ENCODE measurements at places on chromosomes 16 and 17.

GRCh38 chr17:54967621-54968261 lies 713 bp downstream of the COX11 start:
- no peak for DNase-seq

GRCh38 chr16:86480444-86480843 lies 29.9 kb upstream of the FOXF1 start:
- no peak for DNase-seq

- no peak for DNase-seq
Measured at GRCh38 chr16:10601444-10602408, 21.3 kb upstream of the EMP2 start.

DNA sequence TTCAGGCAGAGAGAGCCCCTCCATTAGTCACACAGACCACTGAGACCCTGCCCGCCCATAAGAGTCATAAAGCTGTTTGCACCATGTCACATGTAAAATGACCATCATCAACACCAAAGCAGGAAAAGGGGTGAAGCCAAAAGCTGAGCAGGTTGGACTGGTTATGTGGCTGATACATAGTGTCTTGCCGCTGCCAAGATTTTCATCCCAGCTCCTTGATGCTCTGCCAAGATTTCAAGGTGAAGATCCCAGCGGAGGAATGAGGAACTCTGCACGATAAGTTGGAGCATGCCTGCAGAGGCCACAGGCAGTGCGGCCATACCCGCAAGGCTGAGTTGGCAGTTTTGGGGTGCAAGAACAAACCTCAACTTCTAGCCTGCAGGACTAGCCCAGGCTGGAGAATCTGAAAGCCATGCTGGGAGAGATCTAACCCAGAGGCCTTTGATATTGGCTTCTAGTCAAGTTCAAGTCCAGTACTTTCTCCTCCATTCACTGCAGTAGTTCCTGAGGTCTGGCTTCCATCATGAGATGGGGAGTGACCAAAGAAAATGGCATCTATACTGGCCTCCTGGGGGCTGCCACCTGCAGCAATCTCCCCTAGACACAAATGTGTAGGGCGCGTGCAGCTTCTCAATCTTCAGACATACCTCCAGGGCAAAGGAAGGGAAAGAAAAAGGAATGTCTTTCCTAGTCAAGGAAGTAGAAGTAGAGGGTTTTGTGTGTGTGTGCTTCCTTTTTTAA lies 79.7 kb upstream of the NOL11 start:
- no peak for DNase-seq

DNA sequence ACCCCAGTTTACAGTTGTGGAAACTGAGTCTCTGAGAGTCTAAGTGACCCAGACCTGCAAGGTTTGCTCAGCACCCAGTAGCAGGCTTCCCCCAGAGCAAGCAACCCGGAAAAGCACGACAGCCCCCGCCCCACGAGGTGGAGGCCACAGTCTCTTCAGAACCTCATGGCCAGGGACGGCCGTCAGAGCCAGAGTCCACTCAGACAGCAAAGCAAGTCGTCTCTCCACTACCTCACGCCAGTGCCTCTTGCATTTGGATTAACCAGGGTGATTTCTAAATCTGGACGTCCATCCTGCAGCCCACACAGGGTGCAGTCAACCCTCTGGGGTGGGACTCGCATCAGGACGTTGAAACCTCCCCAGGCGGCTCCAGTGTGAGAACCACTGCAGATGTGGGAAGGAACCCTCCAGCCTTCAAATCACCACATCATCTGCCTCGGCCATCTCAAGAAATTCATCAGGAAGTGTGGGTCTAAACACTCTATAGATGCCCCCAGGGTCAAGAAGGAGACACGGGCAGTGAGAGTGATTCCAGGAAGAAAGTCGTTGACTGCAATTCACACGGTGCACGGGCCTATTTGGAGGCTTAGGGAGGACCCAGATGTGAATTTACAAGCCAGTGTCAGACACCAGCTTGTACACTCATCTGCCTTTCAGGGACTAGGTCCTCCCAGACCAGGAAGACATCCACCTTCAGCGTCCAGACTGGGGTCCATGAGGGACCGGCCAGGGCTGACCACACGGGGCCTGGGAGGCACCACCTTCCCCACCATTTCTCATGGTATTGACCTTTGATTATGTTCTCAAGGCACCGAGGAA lies 20.2 kb upstream of the RBFOX3 start:
- DNase-seq = no peak

DNA sequence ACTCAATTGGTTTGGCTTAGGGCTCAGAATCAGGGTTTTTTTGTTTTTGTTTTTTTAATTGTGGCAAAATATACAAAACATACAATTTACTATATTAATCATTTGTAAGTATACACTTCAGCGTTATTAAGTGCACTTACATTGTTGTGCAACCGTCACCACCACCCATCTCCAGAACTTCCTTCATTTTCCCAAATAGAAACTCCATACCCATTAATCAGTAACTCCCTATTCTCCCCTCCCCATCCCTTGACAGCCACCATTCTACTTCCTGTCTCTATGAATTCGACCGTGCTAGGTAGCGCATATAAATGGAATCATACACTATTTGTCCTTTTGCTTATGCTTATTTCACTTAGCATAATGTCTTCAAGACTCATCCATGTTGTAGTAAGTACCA lies 45.2 kb upstream of the DHX40 start:
- DNase-seq = no peak

- no peak for DNase-seq
Measured at GRCh38 chr17:8212312-8213180, 2.2 kb upstream of the AURKB start.

DNA sequence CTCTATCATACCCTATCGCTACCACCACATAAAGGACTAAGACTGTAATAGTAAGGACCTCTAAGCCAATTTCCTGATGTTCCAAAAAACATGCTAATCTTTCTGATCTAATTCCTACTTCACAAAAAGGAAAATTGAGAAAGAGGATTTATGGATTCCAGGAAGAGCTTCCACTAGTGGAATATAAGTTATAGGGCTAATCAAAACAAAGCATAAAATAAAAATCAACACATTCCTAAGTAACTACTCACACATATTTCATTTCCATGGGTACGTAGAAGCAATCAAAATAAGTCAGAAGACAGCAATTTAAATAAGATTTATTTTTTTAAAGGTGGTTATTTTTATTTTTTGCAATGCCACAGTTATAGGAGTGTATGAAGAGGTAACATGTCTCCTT lies 12.4 kb downstream of the CCDC43 start:
- no peak for DNase-seq

DNA sequence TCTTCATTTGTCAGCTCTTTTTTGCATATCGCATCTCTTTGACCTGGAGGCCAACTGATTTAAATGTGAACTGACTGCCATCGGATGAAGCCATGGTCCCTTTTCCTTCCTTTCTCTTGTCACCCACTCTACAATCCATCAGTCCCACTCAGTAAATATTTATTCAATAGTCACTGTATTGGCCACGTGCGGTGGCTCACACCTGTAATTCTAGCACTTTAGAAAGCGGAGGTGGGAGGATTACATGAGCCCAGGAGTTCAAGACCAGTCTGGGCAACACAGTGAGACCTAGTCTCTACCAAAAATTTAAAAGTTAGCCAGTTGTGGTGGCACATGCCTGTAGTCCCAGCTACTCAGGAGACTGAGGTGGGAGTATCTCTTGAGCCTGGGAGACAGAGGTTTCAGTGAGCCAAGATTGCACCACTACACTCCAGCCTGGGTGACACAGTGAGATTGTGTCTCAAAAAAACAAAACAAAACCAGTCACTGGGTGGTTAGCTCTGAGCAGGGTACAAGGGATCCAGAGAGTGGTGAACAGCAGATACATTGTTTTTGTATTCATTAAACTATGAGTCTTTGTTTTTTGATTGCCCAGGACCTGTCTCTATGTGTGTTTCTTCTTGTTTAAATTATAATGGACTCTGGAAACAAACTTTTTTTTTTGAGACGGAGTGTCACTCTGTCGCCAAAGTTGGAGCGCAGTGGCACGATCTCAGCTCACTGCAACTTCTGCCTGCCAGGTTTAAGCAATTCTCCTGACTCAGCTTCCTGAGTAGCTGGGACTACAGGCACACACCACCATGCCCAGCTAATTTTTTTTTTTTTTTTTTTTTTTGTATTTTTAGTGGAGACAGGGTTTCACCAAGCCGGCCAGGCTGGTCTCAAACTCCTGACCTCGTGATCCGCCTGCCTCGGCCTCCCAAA lies 6.9 kb downstream of the PHAF1 start:
- no peak for DNase-seq

DNA sequence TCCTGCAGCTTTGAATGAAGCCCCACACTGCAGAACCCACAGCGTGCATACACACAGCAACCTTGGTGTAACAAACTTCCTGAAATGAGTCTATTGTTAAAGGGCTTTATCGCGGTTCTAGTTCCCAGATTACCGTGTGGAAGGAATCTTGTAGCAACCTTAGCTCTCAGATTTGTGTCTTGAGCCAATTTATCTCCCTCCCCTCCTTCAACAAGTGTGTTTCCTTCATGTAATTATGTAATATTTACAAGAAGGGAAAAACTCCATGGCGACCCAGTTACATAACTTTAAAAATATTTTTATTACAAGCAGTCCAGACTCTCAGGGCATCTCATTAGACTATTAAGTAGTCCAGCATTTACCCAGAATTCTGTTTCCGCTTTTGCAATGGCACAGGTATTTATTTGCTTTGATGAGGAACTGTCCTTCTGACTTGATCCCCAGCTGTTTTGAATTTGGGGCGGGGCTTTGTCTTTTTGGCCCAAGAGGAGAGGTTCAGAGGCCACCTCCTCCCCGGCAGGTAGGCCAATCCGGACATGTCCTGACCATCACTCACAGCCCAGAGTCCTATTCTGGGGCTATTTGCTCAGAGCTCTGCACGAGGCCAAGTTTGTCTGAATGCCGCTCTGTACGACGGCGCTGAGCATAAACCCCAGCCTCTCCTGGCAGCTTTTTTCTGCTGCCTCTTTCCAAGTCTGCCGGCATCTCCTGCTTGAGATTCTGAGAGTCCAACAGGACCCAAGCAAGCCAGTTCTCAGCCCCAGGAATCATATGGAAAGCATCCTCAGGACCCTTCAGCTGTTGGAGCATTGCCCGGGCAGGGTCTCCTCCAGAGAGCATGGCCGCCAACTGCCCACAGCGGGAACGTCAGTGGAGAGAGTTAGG lies 35.6 kb downstream of the CLEC16A start:
- DNase-seq = no peak

GRCh38 chr17:69874175-69874670 lies 200.8 kb upstream of the KCNJ16 start:
- no peak for DNase-seq

DNA sequence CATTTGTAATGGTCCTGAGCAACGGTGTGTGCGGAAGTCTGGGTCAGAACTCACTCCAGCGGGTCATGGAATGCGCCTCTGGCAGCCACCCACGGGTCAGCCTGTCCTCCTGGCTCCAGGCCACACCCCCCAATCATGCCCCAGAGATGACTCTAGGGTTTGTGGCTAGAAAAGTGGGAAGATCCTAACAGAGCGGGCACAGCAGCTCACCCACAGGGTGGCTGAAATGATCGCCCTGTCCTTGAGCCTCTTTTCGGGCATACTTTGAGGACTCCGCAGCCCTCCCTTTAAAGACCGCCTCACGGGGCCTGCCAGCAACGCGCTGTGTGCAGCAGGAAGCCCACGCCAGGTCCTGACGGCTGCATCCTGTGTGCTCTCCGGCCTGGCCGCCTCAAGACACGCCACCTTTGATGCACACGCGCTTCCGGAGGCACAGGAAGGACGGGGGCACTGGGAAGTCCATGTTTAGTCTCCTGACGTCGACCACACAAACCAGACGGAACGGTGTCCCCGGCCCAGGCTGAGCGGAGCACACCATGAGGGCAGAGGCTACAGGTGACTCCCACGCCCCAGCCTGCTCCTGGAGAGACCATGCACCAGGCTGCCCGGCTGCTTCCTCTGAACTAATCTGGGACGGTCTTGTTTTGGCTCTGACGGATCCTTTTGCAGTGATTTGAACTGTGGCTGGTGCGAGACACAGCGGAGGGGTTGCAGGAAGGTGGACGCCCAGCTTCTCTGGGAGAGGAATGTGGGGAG lies 92.9 kb downstream of the TBC1D16 start:
- DNase-seq = no peak

DNA sequence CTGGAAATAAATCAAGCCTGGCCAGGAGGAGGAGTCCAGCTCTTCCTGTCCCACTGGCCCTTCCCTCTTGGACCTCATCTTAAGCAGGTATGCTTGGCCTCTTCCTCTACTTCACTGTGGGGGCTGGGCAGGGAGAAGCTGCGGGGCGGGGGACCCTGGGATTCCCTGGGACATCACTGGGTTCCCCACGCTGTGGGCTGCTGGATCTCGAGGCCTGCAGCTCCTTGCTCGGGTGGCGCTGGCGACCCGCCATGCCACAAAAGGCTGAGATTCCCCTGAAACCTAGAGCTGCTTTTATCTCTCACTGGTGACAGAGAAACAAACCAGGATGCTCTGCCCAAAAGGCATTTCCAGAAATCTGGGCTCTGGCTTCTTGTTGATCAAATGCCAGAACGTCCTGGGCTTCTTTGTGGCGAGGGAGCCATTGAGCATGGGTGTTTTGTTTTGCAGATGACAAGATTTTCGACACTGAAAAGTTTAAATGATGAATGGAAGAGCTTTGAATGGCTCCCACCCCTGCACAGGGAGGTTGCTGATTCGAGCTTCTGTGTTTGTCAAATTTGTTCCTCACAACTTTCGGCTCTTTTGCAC lies 8.6 kb upstream of the PGS1 start:
- no peak for DNase-seq

DNA sequence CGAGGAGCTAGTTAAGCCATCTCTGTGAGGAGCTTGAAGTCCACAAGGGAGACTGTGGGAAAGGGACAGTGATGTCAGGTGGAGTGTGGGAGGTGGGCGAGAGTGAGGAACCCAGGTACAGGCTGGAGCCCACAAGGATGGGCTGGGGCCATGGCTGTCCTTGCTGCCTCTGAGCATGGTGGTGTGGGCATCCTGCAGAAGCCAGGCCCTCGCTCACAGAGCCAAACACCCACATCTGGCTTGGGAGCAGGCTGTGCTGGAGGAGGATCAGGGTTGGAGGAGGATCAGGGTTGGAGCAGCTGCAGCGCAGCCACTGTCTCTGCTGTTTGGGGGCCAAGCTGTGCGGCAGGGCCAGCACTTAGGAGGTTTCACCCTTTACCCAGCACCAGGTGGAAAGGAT lies 58.2 kb upstream of the ENPP7 start:
- DNase-seq = no peak

- DNase-seq = no peak
Measured at GRCh38 chr17:9364837-9365430, 210.7 kb downstream of the STX8 start.

DNA sequence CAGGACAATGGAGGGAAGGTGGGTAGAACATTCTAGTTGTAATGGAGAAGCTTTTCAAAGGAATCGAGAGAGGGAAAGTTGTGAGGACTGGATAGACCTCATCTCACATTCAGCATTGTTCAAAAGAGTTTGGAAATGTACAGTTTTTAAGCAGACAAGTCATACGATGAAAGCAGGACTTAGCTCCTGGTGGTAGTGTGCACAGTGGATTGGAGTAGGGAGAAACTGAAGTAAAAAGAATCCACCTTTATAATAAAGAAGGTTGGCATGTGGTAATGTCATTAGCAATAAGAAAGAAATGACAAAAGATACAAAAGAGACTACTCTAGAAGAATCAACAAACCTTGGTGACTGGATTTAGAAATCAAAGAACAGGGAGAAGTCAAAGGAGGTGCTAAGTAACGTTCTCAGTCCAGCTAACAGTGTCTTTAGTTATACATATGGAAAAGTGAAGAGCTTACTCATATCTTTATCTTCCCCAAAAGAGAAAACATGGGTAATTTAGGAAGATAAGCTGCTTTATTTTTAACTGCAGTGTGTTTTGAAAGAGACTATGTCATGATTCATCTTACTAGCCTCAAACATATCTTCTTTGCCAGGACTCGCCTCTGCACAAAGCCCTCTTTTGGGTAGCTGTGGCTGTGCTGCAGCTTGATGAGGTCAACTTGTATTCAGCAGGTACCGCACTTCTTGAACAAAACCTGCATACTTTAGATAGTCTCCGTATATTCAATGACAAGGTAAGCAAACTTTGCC lies 18.7 kb upstream of the EVI2A start:
- DNase-seq = no peak
